Thymus (tissue), 14 donors: ENCODE measurements at places on chromosomes 6 and 20. TPM values are rescaled to one million over a fixed set of nuclear protein-coding genes. Genes with fewer than 3 reads are reported as not detected.

GRCh38 chr6:39844866-39845265 is 52.7 kb downstream of the DAAM2 start:
- no peak for DNase-seq
- H3K4me3 ChIP-seq = no peak overlapping the region
- no peaks in the 10 kb centered on the region for H3K36me3 ChIP-seq

Gene PCK1
- 0.30 TPM for polyA plus RNA-seq

Gene BMP5
- polyA plus RNA-seq = 0.14 TPM

Gene BPIFA1
- polyA plus RNA-seq = 6.0 TPM

- H3K36me3 ChIP-seq = no peaks in the 10 kb centered on the region
- DNase-seq = no peak
- H3K27me3 ChIP-seq = no peaks in the 10 kb centered on the region
- H3K4me3 ChIP-seq = no peak overlapping the region
- H3K27ac ChIP-seq = no peak overlapping the region
Measured at GRCh38 chr6:150313781-150314180, 55.0 kb upstream of the IYD start.

Gene HSPA1L
- 2.4 TPM for polyA plus RNA-seq

DNA sequence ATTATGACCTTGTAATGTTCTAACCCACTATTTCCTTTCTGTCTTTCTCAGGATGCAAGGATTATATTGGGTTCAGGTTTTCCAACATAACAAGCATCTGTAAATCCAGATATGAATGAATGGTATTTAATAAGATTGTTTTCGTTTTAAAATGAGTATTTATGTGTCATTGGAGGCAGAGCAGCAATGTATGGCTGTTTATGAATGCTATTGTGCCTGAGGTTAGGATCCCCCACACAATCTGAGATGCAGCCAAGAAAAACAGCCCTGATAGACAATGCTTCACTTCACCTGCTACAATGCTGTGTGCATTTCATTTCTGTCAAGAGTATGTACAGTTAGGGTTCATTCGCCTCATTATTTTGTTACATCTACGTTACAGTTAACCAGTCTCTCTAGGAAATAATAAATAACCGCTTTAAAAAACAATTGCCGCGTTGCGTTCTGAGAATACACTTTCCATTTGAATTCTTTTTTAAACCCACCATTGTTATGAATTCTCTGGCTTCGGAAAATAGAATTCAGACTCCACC is 19.6 kb downstream of the TFAP2A start:
- H3K36me3 ChIP-seq = no peaks in the 10 kb centered on the region
- no peak overlapping the region for H3K4me3 ChIP-seq

Gene COL21A1
- polyA plus RNA-seq = 3.5 TPM

DNA sequence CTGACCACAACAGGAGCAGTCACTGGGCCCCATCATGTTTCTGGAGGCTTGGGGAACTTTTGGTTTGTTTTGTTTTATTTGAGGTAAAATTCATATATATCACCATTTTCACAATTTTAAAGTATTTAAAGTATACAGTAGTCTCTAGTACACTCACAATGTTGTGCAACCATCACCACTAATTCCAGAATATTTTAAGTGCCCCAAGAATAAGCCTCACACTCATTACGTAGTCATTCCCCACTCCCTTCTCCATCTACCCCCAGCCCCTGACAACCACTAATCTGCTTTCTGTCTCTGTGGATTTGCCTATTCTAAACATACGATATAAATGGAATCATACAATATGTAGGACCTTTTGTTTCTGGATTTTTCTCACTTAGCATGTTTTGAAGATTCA is 29.0 kb downstream of the RTN4IP1 start:
- H3K4me3 ChIP-seq = no peak overlapping the region
- no peaks in the 10 kb centered on the region for H3K36me3 ChIP-seq
- no peaks in the 10 kb centered on the region for H3K27me3 ChIP-seq
- H3K27ac ChIP-seq = no peak overlapping the region
- DNase-seq = no peak
- no peaks in the 10 kb centered on the region for H3K4me1 ChIP-seq

DNA sequence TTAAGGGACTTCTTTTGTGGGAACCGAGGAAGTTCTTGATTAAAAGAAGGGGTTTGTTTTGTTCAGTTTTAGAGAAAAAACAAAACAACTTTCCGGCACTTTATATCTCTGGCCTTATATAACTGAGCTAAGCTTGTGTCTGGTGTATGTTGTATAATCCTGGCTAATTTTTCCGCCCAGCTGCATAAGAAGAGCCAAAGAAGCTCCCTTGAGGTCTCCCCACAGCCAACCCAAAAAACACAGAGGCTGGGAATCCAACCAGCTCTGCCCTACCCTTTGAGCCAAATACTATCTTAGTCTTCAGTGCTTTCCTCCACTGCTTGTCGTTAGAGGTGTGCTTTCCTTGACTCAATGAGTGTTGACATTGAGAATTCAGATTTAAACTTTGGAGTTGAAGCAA is 45.5 kb upstream of the RNF146 start:
- no peaks in the 10 kb centered on the region for H3K27me3 ChIP-seq
- no peak overlapping the region for H3K4me3 ChIP-seq
- no peaks in the 10 kb centered on the region for H3K36me3 ChIP-seq
- H3K4me1 ChIP-seq = no peaks in the 10 kb centered on the region
- no peak overlapping the region for H3K27ac ChIP-seq

DNA sequence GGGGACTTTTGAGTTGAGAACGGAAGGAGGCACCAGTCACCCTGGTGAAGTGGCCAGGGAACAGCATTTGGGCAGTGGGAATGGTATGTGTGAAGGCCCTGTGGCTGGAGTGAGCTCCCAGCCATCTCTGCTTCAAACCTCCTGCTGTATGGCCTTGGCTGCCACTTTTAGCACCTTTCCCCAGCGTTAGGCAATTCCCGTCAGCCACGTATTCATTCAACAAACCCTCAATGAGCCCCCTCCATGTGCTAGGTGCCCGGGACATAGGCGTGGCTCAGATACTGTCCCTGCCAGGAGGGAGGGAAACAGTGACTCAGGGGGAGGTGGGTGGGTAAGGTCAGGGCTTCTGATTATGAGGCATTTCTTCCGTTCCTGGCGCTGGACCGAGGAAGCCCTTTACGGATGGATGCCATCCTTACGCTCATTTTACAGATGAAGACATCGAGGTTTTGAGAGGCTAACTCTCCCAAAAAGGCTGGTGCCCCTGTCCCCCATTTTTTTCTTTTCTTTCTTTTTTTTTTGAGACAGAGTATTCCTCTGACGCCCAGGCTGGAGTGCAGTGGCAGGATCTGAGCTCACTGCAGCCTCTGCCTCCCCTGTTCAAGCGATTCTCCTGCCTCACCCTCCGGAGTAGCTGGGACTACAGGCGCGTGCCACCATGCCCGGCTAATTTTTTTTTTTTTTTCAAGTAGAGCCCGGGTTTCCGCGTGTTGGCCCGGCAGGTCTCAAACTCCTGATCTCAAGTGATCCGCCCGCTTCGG is 37.5 kb downstream of the SRC start:
- H3K36me3 ChIP-seq = no peaks in the 10 kb centered on the region
- no peaks in the 10 kb centered on the region for H3K27me3 ChIP-seq
- DNase-seq = no peak

- H3K4me1 ChIP-seq = peaks cover 34% of the 10 kb centered on the region
- no peaks in the 10 kb centered on the region for H3K27me3 ChIP-seq
- H3K27ac ChIP-seq = no peak overlapping the region
- no peaks in the 10 kb centered on the region for H3K36me3 ChIP-seq
Measured at GRCh38 chr20:53875452-53875851, 194.9 kb downstream of the BCAS1 start.

- H3K4me1 ChIP-seq = peaks cover 12% of the 10 kb centered on the region
- no peaks in the 10 kb centered on the region for H3K27me3 ChIP-seq
- peak; percentile 47 for DNase-seq
- no peaks in the 10 kb centered on the region for H3K36me3 ChIP-seq
- no peak overlapping the region for H3K4me3 ChIP-seq
Measured at GRCh38 chr6:6856538-6857523, 250.9 kb upstream of the RREB1 start.

- no peaks in the 10 kb centered on the region for H3K27me3 ChIP-seq
- DNase-seq = peak; percentile 77
- peak overlapping the region; percentile 7 for H3K4me3 ChIP-seq
- H3K4me1 ChIP-seq = peaks cover 29% of the 10 kb centered on the region
Measured at GRCh38 chr20:41048461-41049301, 20.1 kb downstream of the TOP1 start.

GRCh38 chr6:57262488-57262887 is 40.4 kb upstream of the RAB23 start:
- no peak for DNase-seq
- H3K27me3 ChIP-seq = no peaks in the 10 kb centered on the region
- H3K27ac ChIP-seq = no peak overlapping the region

DNA sequence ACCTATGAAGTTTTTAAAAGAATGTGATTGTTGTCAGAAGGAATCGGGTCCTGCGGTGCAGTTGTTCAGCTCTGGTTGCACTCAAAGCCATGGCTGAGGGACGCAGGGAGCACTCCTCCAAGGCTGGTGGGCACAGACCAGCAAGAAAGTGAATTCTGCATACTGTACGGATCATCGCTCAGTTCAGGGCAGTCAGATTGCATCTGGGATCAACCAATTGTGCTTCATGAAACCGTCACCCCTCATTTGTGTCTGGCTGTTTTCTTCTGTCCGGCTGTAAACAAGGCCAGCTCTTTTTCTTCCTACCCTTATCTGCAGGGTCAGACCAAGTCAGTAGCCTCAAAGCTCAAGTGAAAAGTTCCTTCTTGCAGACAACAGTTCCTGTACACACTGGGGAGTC is 478.3 kb downstream of the TFAP2A start:
- DNase-seq = no peak
- H3K4me1 ChIP-seq = no peaks in the 10 kb centered on the region
- no peaks in the 10 kb centered on the region for H3K27me3 ChIP-seq
- no peaks in the 10 kb centered on the region for H3K36me3 ChIP-seq
- no peak overlapping the region for H3K4me3 ChIP-seq
- H3K27ac ChIP-seq = no peak overlapping the region

DNA sequence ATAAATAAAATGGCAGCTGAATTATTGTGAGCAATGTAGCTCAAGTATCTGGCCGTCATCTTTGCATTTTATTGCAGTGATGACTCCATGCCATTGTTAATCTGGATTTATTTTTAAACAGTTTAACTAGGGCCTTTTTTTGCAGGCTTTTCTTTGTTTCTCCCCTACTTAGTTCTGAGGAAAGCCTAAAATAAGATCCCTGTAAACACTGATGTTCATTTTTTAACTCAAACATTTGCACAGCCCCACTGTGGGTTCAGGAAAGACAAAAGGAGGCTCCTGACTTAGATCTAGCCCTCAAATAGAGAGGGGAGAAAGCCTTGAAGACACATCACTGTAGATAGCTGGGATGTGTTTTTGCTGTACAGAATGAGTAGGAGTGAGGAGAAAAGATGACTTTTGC is 69.2 kb downstream of the PLEKHG1 start:
- peak overlapping the region; percentile 69 for H3K27ac ChIP-seq
- H3K27me3 ChIP-seq = no peaks in the 10 kb centered on the region
- H3K4me3 ChIP-seq = no peak overlapping the region
- peaks cover 39% of the 10 kb centered on the region for H3K4me1 ChIP-seq
- no peak for DNase-seq

Gene SAMD10
- polyA plus RNA-seq = 10.5 TPM

Gene PNLDC1
- polyA plus RNA-seq = 0.39 TPM

DNA sequence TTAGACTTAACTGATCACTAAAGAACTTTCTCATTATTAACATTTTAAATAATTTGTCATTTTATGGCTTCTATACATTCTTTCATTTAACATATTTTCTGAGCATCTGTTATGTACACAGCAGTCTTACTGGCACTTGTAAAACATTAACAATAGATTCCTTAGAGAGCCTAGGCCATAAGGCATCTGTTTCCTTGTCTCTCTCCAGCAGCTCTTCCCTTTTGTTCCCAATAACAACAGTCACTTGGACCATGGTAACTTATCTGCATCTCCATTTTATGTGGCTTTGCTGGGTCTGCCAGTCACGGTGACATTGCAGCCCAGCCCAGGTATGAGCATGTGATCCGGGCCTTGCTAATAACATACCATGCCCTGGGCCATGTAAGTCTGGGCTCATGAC is 11.7 kb upstream of the TASP1 start:
- no peaks in the 10 kb centered on the region for H3K4me1 ChIP-seq
- H3K27ac ChIP-seq = no peak overlapping the region
- H3K4me3 ChIP-seq = no peak overlapping the region
- H3K27me3 ChIP-seq = no peaks in the 10 kb centered on the region
- H3K36me3 ChIP-seq = no peaks in the 10 kb centered on the region
- DNase-seq = no peak

DNA sequence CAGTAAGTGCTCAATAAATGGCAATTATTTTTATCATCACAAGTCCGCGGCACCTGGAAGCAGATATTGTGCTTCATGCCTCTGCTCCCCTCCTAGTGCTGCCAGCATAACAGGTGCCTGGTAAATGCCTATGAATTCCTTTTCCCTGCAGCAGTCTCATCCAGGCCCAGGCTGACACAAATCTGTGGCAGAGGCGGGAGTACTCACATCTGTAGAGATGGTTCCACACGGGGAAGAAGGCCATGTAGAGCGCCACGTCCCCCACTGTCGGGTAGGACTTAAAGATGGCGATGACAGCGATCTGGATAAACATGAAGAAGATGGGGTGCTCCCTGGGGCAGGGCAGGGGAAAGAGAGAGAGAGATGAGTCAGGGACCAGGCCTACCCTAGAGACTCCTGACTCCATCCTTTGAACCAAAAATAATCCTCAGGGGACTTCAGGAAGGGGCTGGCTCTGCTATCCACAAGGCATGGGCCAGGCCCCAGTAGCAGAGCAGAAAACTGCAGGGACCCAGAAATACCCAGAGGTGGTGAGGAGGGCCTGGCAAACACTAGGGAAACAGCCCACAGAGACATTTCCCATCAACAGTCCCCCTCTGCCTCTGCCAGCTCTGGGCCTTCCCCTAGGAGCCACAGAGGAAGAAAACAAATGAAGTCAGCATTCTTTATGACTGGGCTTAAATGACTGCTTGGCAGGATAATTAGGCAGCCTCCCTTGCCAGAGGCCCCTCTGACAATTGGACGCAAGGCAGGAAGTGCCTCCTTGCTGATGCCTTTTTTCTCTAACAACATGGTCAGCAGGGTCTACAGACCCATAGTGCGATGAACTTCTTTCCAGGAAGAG is 23.0 kb downstream of the MAP1LC3A start:
- peaks cover 9% of the 10 kb centered on the region for H3K4me1 ChIP-seq
- no peak overlapping the region for H3K27ac ChIP-seq
- peaks cover 24% of the 10 kb centered on the region for H3K36me3 ChIP-seq
- DNase-seq = no peak
- no peak overlapping the region for H3K4me3 ChIP-seq

- no peak overlapping the region for H3K4me3 ChIP-seq
- no peak for DNase-seq
- peaks cover 70% of the 10 kb centered on the region for H3K36me3 ChIP-seq
- H3K27ac ChIP-seq = no peak overlapping the region
Measured at GRCh38 chr6:33279257-33279695, 2.4 kb downstream of the B3GALT4 start.

- H3K36me3 ChIP-seq = no peaks in the 10 kb centered on the region
- no peaks in the 10 kb centered on the region for H3K27me3 ChIP-seq
- H3K27ac ChIP-seq = no peak overlapping the region
- H3K4me3 ChIP-seq = no peak overlapping the region
- H3K4me1 ChIP-seq = no peaks in the 10 kb centered on the region
Measured at GRCh38 chr6:26525838-26526237, 12.3 kb upstream of the HMGN4 start.

GRCh38 chr20:4026093-4026601 is 10.8 kb upstream of the RNF24 start:
- no peak overlapping the region for H3K27ac ChIP-seq
- no peaks in the 10 kb centered on the region for H3K27me3 ChIP-seq
- H3K4me3 ChIP-seq = no peak overlapping the region
- H3K36me3 ChIP-seq = no peaks in the 10 kb centered on the region
